H54 (cell line): ENCODE measurements at places on chromosomes 4 and X.

GRCh38 chr4:28636971-28637370 is 1776.3 kb downstream of the STIM2 start:
- DNase-seq = no peak

DNA sequence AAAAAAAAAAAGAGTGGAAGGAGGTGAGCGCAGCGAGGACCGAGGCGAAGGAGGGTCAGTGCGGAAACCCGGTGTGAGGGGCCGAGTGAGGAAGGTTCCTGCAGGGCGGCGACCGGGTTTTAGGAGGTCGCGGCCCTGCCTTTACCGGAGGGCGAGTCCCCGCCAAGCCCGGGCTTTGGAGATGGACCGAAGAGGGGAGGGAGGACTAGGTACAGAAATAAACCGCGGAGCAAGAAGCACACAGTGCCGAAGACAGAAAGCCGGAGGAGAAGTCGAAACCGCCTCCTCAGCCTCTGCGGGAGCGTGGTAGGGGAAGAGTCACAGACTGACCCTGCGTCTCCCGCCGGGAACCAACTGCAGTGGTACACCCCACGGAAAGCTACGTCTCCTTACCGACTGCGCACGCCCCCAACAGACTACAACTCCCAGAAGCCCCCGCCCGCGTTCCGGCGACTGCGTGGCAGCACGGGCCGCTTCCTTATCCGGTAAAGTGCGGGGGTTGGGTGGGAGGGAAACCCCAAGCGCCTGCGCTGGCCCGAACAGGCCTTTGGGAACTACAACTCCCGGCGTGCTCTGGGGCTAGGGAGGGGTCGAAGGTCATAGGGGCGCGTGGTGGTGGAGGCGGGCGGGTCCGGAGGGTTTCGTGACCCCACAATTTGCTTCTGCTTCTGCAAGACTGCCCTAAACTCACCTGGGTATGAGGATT is at the start of gene NFXL1:
Gene NFXL1, minus strand, starts transcription at position 364 of the 706 bp plus-strand sequence. CDS start 380 bp downstream, outside the sequence.
- DNase-seq = peak; percentile 72

GRCh38 chrX:103919270-103919637 is 43.2 kb upstream of the TMSB15B start:
- DNase-seq = peak; percentile 27

DNA sequence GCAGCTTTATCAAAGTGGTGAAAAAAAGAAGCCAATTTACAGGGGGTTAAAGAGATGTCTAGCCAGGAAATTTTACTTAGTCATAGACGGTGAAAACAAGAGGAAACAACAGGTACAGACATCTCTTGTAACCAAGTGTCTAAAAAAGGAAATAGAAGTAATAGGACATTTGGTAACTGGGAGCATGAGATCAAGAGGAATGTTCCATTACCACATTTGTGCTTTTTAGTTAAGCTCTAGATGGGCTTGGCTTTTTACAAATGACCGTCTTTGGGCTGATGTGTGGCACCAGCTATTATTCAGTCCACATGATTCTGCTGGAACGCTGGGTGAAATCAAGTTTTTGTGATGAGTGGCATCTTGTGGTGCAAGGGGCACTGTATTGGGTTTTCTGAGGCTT is 179.5 kb downstream of the SMIM20 start:
- no peak for DNase-seq
